ENCODE measurements at places on chromosomes 1 and 21.

DNA sequence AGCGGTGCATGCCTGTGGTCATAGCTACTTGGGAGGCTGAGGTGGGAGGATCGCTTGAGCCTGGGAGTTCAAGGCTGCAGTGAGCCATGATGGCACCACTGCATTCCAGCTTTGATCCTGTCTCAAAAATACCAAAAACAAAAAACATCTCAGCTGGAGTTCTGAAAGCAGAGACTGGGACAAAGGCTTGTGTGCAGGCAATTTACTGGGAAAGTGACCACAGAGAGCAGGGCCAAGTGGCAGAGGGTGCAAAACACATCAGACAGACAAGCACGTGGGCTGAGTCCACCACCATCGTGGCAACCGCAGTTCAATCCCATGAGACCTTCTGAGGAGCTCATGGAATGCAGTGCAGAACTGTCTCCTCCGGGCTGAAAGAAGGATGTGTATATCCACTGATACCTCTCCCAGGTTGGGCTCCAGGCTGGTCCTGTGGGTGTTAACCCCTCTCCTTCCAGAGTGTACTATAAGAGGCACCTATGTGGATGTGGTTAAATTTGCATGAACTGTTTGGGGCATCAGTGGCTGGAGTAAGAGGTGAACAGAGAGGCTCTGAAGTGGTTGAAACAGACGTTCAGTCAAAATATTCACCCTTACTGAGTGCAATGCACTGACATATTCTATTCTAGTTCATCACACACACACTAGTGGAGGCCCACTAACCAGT lies 10.8 kb downstream of the PIGP start:
- DNase-seq, result no peak

DNA sequence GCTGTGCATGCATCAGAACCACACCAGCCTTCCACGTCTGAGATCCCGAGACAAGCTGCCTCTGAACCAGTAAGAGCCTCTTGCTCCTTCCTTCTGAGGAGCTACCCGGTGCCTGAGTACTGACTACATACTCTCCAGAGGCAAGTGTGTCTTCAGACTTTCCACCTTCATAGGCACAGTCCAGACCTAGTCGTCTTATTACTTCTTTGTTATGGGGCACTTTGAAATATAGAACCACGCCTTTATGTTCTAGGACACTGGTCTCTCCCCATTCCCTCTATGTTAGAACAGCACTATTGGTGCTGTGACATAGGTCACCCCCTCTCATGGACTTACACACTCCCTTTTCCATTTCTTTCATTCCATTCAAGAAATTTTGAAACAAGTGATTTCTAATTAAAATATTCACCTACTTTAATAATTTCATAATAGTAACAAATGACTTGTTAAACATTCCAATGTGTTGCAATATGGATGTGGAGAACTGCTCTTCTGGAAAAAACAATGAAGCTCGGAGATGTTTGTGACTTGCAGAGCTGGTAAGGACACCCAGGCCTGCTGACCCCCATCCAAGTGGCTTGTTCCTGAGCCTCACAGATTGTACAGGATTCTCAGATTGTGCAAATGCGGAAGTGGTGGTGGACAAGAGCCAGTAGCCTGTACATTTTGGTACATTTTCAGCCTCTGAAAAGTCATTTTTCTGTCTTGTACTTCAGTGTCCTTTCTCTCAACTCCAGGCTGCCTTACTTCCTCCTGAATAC lies 76.1 kb upstream of the SIPA1L2 start:
- DNase-seq, result no peak

DNA sequence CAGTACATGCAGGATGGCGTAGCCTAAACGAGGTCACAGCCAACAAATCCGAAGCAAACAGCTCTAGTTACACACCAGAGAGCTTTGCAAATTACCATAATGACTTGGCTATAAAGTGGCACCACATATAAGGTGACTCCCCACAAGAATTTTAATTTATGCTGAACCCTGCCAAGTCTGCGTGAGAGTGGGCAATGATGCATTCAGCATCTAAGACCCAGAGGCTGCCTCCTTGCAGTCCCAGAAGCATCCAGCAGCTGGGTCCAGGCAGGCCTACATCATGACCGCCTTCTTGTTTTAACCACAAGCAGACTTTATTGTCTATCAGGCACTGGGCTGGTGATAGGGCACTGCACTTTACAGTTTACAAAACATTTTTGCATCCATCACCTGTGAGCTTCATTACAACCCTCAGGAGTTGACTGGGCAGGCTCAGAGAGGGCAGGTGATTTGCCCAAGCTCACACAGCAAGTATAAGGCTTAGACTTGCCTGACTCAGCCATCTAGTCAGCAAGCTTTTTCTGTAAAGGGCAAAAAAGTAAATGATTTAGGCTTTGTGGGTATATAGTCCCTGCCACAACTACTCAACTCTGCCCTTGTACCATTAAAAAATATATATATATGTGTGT lies 134.6 kb downstream of the GLIS1 start:
- no peak for DNase-seq

- no peak for DNase-seq
These were observed 91.5 kb upstream of the IPO9 start for GRCh38 chr1:201737352-201738060.

- DNase-seq, result peak; percentile 4
These were observed 75.0 kb upstream of the PKN2 start for GRCh38 chr1:88609051-88609450.

- DNase-seq, result no peak
These were observed 1.1 kb downstream of the KCND3 start for GRCh38 chr1:111988377-111988742.

DNA sequence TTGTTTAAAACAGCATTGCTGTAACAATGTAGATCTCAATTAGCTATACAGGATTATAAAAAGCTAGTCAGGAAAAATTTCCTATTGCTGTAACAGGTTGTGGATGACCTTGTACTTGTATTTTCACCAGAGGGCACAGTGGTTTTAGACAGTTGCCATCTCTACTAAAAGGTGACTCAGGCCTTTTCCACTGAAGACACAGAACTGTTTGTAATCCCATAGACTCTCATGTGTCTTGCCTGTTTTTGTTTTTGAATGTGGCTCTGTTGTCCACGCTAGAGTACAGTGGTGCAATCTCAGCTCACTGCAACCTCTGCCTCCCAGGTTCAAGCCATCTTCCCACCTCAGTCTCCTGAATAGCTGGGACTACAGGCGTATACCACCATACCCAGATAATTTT lies 5.9 kb downstream of the MTFR1L start:
- no peak for DNase-seq

- DNase-seq, result no peak
These were observed 15.4 kb downstream of the EFNA3 start for GRCh38 chr1:155093911-155094621.

- no peak for DNase-seq
These were observed 49.0 kb upstream of the TSPAN2 start for GRCh38 chr1:115138271-115138670.

DNA sequence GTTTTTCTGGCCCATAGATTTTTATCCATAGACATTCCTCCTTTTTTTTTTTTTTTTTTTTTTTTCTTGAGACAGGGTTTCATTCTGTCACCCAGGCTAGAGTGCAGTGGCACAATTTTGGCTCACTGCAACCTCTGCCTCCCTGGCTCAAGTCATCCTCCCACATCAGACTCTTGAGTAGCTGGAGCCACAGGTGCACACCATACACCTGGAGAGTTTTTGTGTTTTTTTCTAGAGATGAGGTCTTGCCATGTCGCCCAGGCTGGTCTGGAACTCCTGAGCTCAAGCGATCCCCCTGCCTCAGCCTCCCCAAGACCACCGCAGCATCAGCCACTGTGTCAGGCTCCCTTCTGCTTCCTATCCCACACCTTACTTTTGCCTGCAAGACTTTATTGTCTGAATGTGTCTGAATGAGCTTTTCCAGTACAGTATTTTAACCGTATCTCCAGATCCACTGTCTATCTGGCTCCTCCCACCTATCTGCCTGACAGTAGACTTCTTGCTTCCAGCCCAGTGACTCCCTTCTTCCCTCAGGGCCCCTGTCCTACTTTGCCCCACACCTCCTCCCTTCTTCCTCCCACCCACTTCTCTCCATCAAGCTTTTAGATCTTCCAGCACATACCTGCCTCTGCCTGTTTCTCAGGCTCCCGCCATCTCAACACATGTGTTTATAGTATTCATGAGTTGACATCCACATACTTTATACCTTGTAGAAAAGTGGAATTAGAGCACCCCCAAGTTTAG lies 6.1 kb downstream of the C1orf21 start:
- no peak for DNase-seq

DNA sequence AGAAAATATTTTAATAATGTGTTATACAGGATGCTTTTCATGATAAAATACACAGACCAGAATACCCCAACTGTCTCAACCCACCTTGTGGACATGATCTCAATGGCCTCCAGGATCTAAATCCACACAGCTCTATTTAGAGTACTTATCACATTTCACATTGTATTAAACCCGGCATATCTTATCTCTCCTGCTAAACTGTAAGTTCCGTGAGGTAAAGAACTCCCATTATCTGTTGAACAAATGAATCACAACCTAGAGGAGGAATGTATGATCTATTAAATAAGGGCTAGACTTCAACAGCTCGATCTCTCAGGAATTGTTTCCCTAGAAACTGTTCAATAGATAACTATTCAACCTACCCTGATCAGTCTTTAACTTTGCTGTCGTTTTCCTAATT lies 6.9 kb downstream of the ETV3 start:
- DNase-seq, result no peak

GRCh38 chr1:21852282-21853130 lies 40.4 kb downstream of the LDLRAD2 start:
- no peak for DNase-seq

- no peak for DNase-seq
These were observed 25.1 kb downstream of the RHBG start for GRCh38 chr1:156394082-156394481.

GRCh38 chr1:200892546-200892945 lies 2.2 kb upstream of the INAVA start:
- DNase-seq, result no peak

GRCh38 chr1:171948511-171948910 lies 107.2 kb downstream of the DNM3 start:
- DNase-seq, result no peak

DNA sequence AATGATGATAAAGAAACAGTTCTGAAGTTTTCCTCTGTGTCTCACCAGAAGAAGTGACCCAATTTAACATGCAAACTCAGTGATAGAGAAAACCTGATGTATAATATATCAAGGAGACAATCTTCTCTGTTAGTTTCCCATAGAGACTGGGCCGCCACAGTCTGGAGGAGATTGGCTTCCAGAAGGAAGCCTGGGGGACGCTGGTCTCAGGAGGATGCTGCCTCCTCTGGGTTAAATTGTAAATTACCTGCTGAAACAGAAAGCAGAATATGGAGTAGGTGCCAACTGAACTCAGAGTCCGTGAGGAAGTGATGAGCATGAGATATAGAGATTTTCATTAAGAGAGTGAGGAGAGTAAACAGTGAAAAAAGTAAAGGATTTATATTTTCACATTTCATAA lies 15.8 kb downstream of the OR14I1 start:
- DNase-seq, result no peak

GRCh38 chr21:41578716-41579115 lies 70.8 kb upstream of the TMPRSS2 start:
- DNase-seq, result no peak

DNA sequence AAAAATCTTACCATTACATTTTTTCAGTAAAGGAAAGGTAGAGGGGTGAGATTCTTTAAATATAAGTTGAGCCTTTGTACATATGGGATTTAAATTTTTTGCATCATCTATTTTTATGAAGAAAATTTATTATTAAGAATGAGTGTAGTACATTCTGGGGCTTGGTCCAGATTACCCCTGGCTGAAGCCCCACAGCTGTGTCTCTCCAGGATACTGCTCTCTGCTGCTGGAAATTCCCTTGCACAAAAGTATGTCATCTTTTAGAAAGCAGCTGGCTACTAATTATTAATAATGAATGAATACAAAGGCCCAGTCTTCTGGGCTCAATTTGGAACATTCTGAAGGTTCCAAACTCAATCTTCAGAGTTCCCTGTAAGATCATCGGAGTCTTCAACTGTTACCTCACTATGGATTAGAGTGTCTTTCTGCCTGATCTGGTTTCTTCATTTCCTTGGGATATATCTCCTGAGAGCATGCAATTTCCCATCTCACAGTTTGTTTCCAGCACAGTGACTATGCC lies 428.6 kb upstream of the BRINP3 start:
- no peak for DNase-seq

GRCh38 chr1:42335809-42336518 lies 929 bp upstream of the FOXJ3 start:
- peak; percentile 22 for DNase-seq

DNA sequence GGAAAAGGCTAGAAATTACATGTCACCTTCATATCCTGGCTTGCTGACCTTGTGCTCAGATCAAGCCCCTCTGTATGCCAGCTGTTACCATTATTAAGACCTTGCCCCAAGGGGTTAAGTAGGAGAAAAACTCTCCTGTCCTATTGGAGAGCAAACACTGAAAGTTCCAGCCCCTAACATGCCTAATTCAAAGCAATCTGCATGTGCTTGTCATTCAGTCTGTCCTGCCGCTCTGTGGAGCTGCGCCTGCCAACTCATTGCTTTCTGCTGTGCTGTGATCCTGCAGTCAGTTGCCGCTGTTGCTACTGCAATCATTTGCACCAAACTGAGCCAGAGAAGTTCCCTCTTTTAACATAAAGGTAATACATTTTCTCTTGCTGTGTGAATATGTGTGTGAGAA lies 113.4 kb downstream of the DISP1 start:
- peak; percentile 77 for DNase-seq

DNA sequence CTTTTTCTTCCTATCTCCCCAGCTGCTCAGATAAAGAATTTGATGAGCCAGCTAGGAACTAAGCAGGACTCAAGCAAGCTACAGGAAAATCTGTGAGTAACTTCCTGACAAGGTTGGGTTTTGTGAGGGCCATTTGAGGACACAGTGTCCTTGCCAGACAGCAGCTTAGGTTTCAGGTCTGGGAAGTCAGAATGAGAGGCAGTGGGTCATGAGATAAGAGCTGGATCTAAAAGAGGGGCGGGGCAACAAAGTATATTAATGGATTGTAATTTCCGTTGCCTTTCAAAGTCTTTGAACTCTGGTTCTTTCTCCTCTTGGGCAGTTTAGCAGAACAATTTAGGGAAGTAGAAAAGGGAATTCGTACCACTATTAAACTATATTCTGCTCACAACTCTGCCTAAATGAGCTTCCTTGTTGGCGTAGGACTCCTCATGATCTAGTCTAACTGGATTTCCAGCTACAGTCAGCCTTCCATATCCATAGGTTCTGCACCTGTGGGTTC lies 16.6 kb downstream of the STX12 start:
- DNase-seq, result no peak

DNA sequence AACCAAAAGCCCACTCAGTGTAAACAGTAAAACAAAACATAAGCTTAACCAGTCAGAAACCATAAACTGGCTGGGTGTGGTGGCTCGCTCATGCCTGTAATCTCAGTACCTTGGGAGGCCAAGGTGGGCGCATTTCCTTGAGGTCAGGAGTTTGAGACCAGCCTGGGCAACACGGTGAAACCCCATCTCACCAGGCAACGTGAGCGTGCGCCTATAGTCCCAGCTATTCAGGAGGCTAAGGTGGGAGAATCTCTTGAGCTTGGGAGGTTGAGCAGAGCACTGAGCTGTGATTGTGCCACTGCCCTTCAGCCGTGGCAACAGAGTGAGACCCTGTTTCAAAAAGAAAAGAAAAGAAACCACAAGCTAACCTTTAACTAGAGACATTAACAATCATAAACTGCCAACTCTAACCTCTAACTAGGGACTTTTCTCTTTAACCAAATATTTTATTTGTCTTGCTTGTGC lies 13.1 kb upstream of the PRRC2C start:
- DNase-seq, result no peak

Measured in NCI-H1436 treated with DMSO at 0.1 percent for 48 hours (cell line).